ENCODE measurements at places on chromosomes 11 and 22.

GRCh38 chr11:34348919-34349318, 8.9 kb downstream of the ABTB2 start:
- no peak for DNase-seq

GRCh38 chr22:43447380-43447779, 35.6 kb downstream of the MPPED1 start:
- DNase-seq, result no peak

- DNase-seq, result no peak
These were observed 8.2 kb upstream of the MAFF start for GRCh38 chr22:38193580-38193979.

DNA sequence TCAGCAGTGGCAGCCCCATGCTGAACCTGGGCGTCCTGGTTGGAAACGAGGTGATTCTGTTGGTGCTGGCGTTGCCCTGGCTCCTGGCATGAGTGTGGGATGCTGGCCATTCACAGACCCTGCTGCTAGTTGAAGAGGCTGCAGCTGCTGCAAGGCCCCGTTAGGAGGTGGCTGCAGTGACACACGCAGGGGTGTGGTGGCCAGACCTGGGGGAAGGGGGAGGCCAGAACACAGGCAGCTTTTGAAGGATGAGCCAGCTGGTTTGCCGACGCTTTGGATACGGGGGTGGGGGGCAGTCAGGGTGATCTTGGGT, 77.2 kb downstream of the MORC2 start:
- no peak for DNase-seq

DNA sequence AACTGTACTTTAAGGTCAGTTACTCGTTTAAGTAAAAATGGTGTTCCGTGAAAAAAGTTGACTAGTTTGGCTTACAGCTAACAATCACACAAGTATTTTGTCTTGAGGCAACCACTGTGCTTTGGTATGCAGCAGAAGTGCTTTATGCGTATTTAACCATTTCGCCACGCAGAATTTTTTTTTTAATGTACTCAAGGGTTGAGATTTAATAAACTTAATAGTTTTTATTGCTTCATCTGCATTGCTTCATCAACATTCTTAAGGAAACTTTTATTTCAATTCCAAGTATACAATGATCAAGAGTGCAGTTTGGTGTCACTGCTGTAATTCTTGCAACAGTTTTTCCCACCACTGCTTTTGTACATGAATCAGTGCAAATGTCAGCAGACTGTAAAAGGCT, 66.4 kb downstream of the ZNRF3 start:
- no peak for DNase-seq

DNA sequence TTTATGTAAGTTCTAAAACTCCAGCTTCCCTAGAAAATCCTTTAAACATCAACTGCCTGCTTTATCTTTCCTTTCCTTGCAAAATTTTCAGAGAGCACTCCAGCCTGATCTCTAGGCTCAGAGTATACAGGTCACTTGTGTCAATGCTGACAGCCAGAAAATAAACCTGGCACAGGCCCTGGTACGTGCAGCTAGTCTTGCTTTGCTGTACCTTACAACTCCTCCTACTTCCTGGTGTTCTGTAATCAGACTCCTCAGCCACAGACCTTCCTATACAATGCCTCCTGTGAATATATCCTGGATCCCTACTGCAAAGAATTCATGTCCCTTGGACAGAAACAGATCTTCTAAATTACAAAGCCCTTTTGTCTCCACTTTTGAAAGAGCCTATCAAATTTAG, 24.2 kb upstream of the TMEM123 start:
- no peak for DNase-seq

DNA sequence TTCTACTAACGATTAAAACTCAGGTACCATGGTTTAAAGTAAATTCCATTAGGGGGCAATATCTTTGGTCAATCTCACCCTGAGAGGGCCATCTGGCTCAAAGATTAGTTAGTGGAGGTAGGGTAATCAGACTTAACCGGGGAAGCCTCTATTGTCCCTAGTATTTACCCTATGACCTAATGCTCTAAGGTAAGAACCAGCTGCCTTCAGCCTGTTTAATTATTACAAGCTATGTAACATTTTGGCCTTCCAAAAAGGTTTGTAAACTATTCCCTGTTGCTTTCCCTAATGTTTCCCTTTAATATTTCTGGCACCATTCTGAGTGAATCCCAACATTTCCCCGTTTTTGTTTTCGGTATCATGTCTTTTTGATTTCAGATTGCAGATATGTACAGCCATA, 15.1 kb upstream of the GLYATL1 start:
- DNase-seq, result no peak

DNA sequence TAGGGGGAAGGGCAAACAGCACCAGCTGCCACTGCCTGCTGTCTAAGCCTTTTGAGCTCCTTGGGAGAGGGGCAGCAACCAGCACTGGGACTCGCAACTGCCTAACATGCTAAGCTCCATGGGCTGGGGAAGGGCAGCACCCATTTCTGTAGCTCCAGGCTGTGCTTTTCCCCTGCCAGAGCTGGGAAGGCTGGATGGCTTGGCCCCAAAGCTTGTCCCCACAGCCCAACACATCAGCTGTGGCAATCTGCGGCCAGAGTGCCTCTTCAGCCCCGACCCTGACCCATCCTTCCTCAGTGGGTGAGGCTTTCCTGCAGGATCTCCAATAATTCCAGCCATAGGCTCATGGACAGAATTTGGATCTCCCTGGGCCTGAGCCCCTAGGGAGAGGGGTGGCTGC, 551.3 kb downstream of the TMEM135 start:
- no peak for DNase-seq

- no peak for DNase-seq
These were observed 166.4 kb downstream of the KIRREL3 start for GRCh38 chr11:126834149-126834548.

DNA sequence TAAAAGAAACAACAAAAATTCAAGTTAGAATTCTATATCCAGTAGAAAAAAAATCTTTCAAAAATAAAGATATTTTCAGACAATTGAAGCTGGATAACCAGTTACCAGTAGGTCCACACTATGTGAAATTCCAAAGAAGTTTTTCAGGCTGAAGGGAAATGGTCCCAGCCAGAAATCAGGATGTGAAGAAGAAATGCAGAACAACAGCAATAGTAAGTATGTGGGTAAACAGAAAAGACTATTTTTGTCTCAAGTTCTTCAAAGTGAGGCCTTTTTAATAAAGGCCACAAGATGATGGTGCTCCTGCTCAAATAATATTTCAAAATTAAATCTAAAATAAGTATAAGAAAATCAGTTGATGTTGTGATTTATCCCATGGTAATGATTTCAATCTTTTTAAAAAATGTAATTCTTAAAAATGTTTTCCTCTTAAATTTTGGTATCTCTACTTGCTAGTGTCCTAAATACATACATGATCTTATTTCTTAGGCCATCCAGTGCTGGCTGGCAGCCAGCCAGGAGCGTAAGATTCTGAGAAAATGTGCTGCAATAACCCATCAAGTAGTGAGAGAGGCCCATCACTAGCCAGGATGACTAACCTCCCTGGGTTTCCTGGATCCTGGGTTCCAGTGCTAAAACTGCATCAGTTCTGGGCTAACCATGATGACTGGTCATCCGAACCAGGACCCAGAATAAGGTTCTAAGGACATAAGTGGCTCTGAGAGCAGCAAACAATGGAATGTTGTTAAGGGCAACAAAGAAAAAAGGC, 15.6 kb upstream of the UCP3 start:
- DNase-seq, result no peak

DNA sequence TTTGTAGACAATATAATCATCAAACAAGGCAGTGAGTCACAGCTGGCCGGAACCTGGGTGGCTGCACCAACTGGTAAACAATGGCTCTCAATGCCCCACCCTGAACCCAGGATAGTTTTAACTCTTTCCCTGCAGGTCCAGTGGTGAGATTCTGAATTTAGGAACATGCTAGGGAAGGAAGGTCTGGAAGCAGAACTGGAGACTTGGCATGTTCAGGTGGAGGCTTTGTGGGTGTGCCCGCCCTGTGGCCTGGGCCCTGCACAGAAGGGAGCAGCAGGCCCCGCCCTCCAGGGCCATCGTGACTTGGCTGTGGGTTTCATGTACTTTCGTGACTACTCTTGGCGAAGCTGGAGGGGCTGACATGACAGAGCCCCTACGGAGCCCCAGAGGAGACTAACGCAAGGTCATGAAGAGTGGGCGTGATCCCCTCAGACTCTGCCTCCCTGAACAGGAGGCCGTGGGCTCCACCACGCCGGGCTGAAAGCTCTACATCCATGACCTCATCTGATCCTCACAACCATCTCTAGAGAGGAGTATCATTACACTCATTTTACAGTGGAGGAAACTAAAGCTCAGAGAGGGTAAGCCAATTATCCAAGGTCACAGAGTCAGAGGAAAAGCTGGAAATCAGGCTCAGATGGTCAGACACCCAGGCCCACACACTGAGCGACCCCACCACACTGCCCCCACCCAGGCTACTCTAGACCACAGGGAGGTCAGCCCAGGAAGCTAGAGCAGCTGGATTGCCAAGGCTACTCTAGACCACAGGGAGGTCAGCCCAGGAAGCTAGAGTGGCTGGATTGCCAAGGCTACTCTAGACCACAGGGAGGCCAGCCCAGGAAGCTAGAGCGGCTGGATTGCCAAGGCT, 27.3 kb downstream of the MAFF start:
- no peak for DNase-seq

DNA sequence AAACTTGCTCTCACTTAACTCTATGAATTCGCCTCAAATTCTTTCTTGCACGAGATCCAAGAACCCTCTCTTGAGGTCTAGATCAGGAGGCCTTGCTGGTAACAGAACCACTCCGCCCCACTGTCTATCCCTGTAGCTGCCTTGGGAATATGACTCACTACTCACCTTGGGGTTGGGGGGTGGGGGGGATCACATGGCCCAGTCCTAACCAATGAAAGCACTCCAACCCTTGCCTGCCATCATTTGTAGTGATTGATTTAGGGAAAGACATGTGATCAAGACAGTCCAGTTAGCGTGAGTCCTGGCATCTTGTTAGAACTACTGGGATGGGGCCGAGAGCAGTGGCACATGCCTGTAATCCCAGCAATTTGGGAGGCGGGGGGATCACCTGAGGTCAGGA, 4.8 kb upstream of the MRTFA start:
- no peak for DNase-seq

DNA sequence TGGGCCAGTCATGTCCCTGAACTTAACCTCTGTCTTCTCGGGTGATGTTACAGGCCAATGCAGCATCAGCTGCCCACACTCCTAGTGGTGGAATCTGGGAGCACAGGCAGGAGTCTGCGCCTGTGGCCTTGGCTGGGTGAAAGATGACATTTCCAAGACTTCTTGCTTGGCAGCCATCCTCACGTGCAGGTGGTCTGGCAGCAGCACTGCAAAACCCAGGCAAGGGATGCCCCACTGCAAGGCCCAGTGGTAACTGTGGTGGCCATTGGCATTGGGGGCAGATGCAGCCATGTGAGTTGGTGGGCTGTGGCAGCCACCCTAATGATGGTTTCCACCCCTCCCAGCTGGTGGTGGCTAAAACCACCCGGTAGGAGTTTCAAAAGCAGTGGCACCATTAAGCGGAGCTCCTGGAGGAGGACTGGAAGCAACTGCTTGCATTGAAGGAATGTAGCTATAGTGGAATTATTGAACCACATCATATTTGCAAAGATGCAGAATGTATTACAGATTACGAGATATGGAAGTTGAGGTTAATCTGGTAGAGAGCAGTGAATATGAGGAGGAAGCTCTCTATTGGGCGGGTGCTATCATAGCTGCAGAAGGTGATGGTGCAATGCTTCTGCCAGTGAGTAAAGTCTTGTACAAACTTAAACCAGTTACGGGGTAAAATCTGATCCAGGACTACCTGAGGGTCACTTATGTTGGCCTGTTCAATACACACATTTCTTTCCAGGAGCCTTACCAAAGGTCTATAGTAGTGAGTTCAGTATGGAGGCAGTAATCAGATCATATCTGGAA, 120.7 kb upstream of the TOP3B start:
- no peak for DNase-seq

DNA sequence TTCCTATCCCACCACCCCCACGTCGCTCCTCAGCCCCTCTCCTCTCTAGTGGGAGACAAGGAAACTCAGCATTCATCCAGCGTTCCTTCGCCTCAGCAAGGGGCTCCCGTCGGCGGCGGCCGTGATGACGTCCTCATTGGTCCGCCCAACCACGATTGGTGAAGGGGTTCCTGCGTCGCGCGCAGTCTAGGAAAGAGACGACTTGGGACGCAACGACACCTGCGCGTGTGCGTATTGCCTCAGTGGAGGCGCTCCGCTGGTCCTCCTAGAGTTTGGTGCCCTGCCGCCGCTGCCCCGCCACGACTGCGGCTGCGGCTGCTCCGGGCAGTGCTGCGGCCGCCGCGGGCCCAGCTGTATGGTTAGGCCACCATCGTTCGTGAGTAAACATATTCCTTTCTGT, 56.6 kb downstream of the CCDC81 start:
- no peak for DNase-seq

DNA sequence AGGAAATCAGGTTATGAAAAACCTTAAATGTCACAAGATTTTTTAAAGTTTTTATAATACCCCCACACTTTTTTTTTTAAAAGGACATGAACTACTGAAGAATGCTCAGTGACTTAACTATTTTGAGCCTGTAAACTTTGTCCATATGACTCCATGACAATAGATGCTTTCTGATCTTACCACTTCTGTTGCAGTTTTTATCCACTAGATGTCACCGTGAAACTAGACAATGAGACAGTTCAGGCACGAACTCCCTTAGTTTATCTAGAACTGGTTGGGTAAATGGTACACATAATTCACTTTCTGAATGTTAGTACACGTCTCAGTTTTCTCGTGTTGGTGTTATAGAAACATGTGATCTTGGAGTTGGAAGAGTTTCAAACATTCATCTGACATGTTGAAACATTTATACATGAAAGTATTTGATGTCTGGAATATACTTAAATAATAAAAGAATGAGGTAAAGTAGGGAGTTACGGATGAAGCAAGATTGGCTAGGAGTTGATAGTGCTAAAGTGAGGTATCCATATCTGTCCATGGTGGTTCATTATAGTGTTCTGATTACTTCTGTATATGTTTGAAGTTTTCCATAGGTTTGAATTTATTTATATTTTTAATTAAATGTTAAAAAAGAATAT, 8.1 kb downstream of the CCDC15 start:
- DNase-seq, result peak; percentile 56

DNA sequence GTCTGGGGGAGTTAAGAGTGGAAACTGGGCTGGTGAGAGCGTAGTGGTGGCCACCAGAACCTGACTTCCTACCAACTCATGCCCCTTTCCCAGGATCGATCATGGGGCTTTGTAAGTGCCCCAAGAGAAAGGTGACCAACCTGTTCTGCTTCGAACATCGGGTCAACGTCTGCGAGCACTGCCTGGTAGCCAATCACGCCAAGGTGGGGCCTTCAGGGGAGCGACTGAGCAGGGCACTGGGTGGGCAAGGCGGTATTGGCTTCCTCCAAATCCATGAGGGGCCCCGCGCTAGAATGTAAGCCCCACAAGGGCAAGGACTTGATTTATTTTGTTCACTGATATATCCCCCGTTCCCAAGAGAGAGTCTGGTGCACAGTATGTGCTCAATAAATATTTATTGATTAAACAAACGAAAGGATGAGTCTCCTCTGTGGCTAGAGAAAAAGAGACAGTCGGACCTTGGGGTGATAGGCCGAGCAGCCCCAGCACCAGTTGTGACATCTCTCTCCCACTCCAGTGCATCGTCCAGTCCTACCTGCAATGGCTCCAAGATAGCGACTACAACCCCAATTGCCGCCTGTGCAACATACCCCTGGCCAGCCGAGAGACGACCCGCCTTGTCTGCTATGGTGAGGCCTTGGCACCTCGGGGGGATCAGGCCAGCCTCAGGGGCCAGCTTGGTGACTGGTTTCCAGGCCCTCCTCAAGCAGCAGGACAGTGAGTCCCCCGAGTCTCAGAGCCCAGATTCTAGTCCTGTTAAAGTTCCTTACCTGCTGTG, 765 bp downstream of the ZFPL1 start:
- DNase-seq, result no peak

- no peak for DNase-seq
These were observed 38.6 kb downstream of the TRMU start for GRCh38 chr22:46373921-46374662.

All from right renal cortex interstitium (tissue), 3 donors.